ENCODE measurements at places on chromosomes 16 and 17.

- no peak for DNase-seq
Measured at GRCh38 chr16:68215302-68215701, 20.6 kb downstream of the ESRP2 start.

DNA sequence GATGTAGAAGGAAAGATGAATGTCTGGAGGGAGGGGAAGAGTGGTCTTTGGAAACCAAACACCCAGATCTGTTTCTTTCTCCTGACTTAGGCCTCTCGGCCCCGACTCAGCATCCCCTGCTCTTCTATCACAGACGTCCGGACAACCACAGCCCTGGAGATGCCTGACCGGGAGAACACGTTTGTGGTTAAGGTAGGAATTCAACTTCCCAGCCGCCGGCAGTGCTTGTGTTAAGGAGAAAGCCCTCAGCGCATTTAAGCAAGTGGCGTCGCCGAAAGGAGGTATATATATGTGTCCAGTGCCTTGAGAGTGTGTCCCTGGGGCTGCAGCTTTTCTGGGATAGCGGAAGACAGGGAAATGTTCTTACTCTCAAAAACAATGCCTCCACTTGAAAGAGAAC is 3.6 kb downstream of the SH2B1 start:
- no peak for DNase-seq

GRCh38 chr17:885971-886571 is 93.5 kb downstream of the NXN start:
- DNase-seq, result no peak

GRCh38 chr16:1181404-1182315 is 28.8 kb downstream of the CACNA1H start:
- no peak for DNase-seq

DNA sequence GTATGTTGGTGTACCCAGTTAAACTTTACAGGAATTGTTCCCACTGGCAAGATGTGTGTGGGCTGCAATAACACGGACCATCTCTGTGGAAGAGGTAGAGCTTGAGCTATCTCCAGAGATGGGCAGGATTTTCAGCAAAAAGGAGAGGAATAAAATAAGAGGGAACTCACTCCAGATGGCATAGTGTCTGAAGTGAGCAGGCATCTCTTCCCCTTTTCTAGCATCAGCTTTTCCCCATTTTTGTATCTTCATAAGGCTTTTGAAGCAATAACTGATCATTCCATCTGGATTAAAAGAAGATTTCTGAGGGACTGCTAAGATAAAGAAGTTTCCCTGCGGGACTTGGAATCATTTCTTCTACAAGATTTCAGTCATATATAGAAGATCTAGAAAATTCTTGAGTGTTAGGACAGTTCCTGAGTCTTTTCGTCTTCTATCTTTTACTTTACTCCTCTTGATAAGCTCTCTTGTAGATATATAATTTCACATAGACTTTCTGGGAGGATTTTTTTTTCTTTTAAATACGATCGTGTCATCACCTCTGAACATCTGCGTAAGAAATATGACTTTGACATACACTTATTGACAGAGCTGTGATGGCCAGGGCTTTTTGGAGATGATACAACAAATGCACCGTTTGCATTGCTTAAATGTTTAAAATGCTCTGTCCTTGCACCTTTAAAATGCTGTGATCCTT is 2.1 kb downstream of the CPD start:
- DNase-seq, result no peak

GRCh38 chr16:76784530-76784929 is 406.5 kb upstream of the MON1B start:
- no peak for DNase-seq

- no peak for DNase-seq
Measured at GRCh38 chr16:63623551-63624039, 1498.3 kb downstream of the CDH11 start.

- DNase-seq, result no peak
Measured at GRCh38 chr16:48064971-48065370, 90.8 kb downstream of the ABCC12 start.

DNA sequence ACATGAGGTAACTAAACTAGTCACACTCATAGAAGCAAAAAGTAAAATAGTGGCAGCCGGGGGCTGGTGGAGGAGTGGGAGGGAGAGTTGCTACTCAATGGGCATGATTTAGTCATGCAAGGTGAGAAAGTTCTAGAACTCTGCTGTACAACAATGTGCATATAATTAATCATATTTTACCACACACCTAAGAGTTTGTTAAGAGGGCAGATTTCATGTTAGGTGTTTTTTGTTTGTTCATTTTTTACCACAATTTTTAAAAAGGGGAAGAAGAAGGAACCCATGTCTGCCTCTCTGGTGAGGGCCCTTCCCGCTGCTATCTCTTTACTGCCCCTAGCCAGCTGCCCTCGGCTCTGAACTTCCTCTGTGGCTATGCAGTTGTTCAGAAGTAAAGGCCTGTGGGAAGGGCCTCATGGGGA is 11.2 kb downstream of the CD300LB start:
- DNase-seq, result no peak

- no peak for DNase-seq
Measured at GRCh38 chr17:49443862-49444261, 29.2 kb upstream of the PHB1 start.

GRCh38 chr16:84271866-84272265 is 22.8 kb upstream of the WFDC1 start:
- no peak for DNase-seq

GRCh38 chr17:40545660-40546059 is 19.6 kb downstream of the CCR7 start:
- DNase-seq, result no peak

DNA sequence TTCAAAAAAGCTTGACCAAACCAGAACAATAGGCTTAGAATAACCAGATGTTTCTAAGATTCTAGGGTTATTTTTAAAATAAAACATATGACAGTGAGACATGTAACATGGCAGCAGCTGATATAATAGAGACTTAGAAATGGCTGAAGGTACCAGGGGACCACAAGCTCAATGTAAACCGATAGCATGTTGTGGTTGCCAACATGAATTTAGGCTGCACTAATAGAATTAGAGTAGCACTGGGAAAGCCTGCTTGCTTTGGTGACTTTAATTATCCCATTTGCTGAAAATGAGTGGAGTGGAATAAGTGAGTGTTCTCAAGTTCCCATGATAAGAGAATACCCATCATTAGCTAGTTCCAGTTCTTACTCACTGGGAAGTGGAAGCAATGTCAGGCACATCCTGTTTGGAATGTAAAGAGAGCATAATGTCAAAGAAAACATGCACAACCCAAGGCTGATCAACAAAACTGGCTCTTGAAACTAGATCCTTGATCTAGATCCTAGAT is 621.2 kb upstream of the CDH5 start:
- no peak for DNase-seq

GRCh38 chr17:57918017-57918895 is 37.0 kb downstream of the CUEDC1 start:
- DNase-seq, result no peak

DNA sequence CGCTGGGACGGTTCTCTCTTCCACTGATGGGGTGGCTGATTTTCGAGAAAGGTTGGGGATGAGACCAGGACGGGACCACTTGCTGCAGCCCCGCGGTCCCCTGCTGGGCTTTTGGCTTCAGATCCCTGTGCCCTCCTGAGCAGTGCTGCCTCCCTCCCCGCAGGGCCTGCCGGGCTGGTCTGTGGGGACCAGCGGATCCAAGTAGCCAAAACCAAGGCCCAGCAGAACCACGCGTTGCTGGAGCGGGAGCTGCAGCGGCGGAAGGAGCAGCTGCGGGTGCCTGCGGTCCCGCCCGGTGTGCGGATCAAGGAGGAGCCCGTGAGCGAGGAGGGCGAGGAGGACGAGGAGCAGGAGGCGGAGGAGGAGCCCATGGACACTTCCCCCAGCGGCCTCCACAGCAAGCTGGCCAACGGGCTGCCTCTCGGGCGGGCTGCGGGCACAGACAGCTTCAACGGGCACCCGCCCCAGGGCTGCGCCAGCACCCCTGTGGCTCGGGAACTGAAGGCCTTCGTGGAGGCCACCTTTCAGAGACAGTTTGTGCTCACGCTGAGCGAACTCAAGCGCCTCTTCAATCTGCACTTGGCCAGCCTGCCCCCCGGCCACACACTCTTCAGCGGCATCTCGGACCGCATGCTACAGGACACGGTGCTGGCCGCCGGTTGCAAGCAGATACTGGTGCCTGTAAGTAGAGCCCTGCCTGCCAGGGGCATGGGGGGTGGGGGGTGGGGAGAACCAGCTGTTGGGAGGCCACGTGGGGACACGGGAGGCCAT is 28.6 kb downstream of the POLR3E start:
- DNase-seq, result no peak

GRCh38 chr17:43324205-43324893 is 74.4 kb upstream of the ARL4D start:
- no peak for DNase-seq
